Stimulated activated CD8-positive, alpha-beta memory T cell treated with anti-CD3 and anti-CD28 coated beads, Interleukin-15, amount 100 ng/mL, for 4 hours (primary cell): ENCODE measurements at places on chromosomes 2 and 18.

- no peak for DNase-seq
Observed at GRCh38 chr2:52805901-52806410, 961.6 kb upstream of the CHAC2 start.

- DNase-seq: no peak
Observed at GRCh38 chr2:222420508-222420907, 3.8 kb upstream of the SGPP2 start.

DNA sequence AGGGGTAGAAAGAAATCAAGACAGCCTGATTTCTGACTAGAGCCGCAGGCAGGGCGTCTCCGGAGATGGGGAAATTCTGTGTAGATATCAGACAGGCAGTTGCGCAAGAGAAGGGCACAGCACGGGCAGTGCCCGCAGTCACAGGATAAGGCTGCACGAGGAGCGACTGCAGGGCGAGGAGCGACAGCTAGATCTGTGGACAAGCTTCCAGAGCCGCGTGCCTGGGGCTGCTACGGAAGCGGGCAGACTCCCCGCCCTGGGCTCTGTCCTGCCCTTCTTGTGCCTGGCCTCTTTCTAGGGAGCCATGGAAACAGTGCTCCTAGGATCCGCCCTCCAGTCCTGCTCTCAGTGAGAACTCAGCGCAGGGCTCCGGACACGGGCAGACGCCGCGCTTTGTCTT lies 12.6 kb downstream of the MC5R start:
- DNase-seq: no peak

GRCh38 chr2:228474466-228474865 lies 293.0 kb upstream of the SPHKAP start:
- no peak for DNase-seq

DNA sequence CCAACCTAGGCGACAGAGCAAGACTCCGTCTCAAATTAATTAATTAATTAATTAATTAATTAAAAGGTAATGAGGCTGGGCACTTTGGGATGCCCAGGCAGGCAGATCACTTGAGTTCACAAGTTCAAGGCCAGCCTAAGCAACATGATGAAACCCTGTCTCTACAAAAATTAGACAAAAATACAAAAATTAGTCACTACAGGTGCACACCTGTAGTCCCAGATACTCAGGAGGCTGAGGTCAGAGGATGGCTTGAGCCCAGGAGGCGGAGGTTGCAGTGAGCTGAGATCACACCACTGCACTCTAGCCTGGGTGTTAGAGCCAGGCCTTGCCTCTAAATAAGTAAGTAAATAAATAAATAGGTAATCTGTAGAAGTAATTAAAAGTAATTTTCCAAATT lies 6.8 kb downstream of the SF3B1 start:
- DNase-seq: no peak

DNA sequence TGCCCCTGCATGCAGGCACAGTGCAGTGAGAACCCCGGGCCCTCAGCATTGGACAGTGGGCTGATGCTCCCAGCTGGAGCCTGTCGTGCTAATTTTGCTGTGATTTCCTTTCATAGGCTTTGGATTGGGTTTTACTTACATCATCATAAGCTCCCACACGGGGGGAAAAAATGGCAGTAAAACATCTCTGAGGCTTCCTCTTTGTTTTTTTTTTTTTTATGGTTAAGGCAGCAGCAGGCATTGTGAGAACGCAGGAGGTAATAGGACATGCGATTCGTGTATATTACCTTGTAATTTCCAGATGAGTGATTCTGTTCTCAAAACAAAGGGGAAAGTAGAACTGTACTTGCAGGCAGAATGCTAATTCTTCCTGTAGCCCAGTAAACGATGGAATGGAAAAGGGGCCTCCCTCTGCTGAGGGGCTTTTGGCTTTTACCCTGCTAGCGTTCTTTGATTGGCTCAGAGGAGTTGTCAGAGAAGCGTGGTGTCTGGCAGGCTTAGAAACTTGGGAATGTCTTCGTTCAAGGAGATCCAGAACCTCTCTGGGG lies 89.7 kb downstream of the NPAS2 start:
- DNase-seq: no peak

DNA sequence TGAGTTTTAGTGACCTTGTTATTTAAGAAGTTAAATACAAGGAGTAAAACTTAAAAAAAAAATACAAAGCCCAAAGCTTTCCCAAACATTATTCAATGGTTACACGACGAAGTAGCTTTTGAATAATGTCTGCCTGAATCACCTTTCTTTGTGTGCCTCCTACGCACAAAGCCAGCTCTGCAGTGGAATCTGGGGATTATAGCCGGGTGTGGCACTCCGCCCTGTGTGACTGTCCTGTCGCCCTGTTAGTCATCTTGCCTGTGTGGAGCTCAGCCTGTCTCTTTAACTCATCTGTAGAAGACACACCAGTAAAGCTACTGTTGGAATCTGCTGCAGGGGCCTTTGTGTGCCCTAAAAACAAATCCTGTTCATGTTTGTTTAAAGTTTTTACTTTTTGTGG lies 79.4 kb upstream of the TCF7L1 start:
- DNase-seq: no peak

GRCh38 chr18:14031053-14031452 lies 101.2 kb downstream of the ZNF519 start:
- no peak for DNase-seq

DNA sequence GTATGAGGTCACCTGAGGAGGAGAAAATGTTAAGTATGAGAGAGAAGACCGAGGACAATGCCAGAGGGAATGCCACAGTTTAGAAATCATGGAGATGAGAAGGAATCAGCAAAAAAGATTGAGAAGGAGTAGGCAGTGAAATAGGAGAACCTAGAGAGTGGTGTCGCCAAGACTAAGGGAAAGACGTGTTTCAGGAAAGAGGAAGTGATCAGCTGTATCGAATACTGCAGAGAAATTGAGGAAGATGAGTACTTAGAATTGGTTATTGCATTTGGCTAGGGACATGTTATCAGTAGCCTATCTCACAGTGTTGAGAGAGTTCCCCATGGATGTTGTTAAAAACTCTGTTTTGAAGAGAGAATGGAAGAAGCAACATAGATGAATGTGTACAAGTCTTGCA lies 112.3 kb downstream of the GALNT1 start:
- DNase-seq: no peak

DNA sequence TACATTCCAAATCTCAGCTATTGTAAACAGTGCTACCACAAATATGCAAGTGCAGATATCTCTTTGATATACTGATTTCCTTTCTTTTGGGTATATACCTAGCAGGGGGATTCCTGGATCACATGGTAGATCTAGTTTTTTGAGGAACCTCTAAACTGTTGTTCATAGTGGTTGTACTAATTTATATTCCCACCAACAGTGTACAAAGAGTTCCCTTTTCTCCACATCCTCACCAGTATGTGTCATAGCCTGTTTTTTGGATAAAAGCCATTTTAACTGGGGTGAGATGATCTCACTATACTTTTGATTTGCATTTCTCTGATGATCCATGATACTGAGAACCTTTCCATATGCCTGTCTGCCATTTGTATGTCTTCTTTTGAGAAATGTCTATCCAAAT lies 6.3 kb upstream of the CCNT2 start:
- DNase-seq: no peak

DNA sequence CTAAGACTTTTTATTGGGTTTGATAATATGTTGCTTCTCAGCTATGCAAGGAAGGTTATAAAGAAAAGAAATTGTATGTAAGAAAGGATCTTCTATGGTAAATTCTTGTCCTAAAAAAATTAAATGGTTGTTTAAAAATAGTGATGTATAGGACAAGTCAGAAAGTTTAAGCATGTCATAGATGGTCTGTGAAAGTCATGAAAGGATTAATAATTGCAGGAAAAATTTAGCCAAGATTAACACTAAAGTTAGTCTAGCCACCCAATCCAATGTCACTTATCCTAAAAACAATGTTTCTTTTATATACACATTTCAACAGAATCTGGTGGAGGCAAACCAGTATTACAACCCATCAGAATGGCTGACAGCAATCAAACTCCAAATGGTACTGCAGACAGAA lies 1046.7 kb upstream of the SLC39A10 start:
- no peak for DNase-seq

- no peak for DNase-seq
Observed at GRCh38 chr2:194700116-194700515, 956.9 kb upstream of the SLC39A10 start.

GRCh38 chr18:9016633-9017166 lies 85.8 kb upstream of the NDUFV2 start:
- no peak for DNase-seq

DNA sequence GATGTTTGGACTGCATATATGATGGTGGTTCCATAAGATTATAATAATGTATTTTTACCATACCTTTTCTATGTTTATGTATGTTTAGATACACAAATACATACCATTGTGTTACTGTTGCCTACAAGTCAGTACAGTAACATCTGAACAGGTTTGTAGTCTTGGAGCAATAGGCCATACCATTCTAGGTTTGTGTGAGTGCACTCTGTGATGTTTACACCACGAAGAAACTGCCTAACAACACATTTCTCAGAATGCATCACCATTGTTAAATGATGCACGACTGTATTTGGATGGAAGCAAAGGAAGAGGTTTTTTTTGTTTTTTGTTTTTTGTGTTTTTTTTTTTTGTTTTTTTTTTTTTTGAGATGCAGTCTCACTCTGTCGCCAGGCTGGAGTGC lies 9.5 kb downstream of the DUSP19 start:
- DNase-seq: no peak
